Right renal cortex interstitium (tissue), 3 donors: ENCODE measurements at places on chromosomes 2 and 18. TPM values are rescaled to one million over a fixed set of nuclear protein-coding genes. Genes with fewer than 3 reads are reported as not detected.

GRCh38 chr2:100104718-100105677 is 37.4 kb downstream of the AFF3 start:
- no peak for DNase-seq

GRCh38 chr2:120548627-120549608 is 186.8 kb upstream of the GLI2 start:
- DNase-seq = no peak

GRCh38 chr18:8704361-8705237 is 757 bp upstream of the MTCL1 start:
- no peak for DNase-seq

DNA sequence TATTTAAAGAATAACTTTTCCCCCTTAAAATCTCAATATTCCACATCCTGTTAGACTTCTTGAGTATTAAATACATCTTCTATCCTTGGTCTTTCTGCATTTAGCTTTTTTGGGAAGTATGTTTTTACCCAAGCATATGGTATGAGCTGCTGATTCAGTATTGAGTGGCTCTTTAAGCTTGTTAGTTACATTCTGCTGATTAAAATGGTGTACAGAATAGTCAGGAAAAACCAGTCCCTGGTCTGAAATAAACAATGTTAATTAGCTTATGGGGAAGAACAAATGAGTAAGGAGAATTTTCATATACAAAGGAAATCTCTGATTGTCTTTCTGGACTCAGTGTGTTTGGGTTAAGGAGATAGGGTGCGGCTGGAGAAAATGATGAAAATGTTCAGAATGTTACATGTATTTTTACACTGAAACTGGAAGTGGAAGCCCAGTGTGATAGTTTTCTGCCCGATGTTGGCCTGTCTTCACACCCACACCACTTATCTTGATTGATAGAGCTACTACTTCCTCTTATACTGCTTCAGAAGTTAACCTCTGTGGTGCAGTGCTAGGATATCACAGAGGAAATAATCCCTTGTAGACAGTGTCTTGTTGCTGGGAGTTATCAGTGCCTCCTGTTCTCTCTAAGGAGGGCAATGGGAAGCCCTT is 84.0 kb downstream of the MSH2 start:
- no peak for DNase-seq

GRCh38 chr18:15198116-15198389 is 450.1 kb downstream of the ANKRD30B start:
- DNase-seq = no peak

GRCh38 chr2:9394816-9395215 is 28.5 kb downstream of the ITGB1BP1 start:
- DNase-seq = no peak

The C2orf15 gene
- polyA plus RNA-seq = 12.5 TPM

The TNFAIP6 gene
- polyA plus RNA-seq = 2.4 TPM
